ENCODE measurements at places on chromosomes 4 and X.

DNA sequence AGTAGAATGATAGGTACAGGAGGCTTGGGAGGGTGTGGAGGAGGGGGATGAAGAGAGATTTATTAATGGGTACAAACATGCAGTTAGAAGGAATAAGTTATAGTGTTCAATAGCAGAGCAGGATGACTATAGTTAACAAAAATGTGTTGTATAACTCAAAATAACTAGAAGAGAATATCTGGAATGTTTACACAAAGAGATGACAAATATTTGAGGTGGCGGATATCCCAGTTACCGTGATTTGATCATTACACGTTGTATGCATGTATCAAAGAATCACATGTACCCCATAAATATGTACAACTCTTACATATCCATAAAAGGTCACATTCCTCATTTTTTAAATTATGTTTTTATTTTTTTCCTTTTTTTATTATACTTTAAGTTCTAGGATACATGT, 456.6 kb downstream of the MAGEB5 start:
- DNase-seq: no peak

- no peak for DNase-seq
Observed at GRCh38 chr4:105075045-105075444, 71.6 kb upstream of the TET2 start.

- no peak for DNase-seq
Observed at GRCh38 chr4:112973750-112974251, 75.7 kb upstream of the ANK2 start.

DNA sequence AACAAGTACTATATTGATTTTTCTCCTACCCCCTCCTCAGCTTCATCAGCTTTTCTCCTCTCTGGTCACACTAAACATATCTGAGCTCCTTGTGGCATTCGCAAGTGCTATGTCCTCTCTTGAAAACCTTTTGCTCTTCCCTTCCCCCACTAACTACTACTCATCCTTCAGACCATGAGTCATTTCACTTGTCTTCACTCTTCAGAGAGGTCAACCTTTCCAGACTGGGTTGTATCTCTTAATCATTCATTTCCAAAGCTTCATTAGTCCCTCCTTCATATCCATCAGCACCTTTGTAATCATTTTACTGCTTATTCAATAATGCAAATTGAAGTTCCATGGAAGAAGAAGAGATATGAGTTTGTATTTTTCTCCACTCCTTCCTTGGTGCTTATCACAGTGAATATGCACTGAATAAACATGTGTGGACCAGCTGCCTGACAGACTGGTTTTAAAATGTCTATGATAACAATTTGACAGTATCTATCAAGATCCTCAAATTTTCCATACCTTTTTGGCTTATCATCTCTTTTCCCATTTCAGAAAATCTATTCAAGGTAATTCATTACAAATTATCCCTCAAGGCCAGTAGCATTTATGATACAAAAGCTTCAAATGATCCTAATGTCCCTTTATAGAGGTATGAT, 28.4 kb downstream of the DDX60L start:
- no peak for DNase-seq

GRCh38 chrX:107672955-107673378, 44.7 kb downstream of the PRPS1 start:
- no peak for DNase-seq

GRCh38 chrX:104137496-104137895, 19.3 kb downstream of the SLC25A53 start:
- DNase-seq: no peak

- DNase-seq: no peak
Observed at GRCh38 chr4:153528705-153529485, 62.7 kb downstream of the TMEM131L start.

GRCh38 chr4:96483308-96484030, 643.6 kb downstream of the PDHA2 start:
- no peak for DNase-seq

GRCh38 chrX:21638311-21638710, 19.8 kb downstream of the KLHL34 start:
- DNase-seq: no peak

GRCh38 chr4:105894660-105895582, at the start of gene NPNT:
TSS of gene NPNT (plus strand) at chr4:105895471. CDS start at chr4:105895653, 182 bp downstream.
- DNase-seq: peak; percentile 11

DNA sequence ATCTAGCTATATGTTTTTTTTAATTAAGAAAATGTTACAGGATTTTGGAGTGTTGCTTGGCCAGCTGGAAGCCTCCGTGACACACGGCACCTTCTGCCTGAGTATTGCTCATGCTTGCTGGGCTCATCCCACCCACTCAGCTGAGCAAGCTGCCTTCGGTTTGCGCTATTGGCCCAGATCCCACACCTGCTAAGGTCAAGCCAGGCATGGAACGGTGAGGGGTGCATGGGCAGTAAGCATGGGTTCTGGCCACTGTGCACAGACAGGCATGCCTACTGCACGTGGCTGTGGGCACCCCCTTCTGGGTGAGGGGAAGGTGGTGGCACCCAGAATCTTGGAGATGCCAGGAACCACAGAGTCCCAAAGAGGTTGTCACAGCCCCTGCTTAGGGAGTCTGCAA, 1178.4 kb upstream of the PCDH7 start:
- no peak for DNase-seq

GRCh38 chrX:35340465-35340864, 397.9 kb downstream of the FAM47B start:
- DNase-seq: no peak

- no peak for DNase-seq
Observed at GRCh38 chr4:149062997-149063396, 620.8 kb upstream of the NR3C2 start.

- no peak for DNase-seq
Observed at GRCh38 chrX:52556741-52557140, 39.9 kb upstream of the XAGE1B start.

DNA sequence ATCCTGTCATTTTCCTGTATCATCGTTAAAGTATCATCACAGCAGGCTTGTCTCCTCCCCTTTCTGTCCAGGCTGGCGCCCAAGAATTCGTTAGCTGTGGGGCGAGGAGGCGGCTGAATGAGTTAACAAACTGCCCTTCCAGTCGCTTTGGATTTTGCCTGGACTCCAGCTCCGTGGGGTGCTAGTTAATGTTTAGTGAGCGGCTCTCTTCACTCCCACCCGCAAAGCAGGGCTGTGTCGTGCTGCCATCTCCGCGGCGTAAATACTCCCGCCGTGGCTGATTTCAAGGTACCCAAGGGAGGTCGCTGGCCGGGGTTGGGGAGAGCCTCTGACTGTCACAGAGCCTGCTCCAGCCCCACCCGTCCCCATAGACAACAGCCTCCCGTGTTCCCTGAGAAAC, 44.9 kb upstream of the SPRY1 start:
- no peak for DNase-seq

GRCh38 chr4:128444544-128445302, 157.1 kb upstream of the PGRMC2 start:
- DNase-seq: no peak

DNA sequence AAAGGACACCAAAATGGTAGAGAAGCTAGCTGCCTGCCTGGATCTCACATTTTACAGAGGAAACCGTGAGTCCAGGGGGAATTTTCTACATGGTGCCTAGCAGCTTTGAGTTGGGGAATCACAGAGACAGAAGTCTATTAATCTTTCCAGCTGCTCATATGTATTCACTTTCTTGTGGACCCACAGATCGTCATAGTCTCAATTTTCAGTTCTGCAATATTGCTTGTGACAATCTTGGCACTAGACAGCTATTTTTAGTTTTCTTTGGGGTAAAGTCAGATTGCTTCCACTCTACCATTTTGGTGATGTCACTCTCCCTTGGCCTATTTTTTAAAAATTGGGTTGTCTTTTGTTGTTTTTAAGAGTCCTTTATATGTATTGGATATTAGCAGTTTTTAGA, 233.4 kb upstream of the STK26 start:
- DNase-seq: no peak

GRCh38 chrX:119489212-119490074, 21.2 kb downstream of the SLC25A5 start:
- DNase-seq: no peak

DNA sequence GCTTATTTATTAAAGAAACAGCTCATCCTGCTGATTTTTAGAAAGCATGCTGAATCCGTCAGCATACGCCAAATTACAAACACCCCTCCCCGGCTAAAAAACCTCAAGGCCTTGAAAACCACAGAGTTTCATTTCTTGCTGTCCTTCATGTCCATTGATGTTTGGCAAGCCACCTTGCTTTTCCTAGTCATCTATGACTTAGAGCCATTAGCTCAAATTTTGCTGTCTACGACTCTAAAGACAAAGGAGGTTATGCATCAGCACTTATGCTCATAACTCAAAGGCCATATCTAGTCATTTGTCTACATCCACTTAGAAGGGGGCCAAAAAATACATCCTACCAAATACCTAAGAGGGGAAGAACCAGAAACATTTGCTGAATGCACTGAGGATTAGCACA, 925.1 kb downstream of the PCDH7 start:
- no peak for DNase-seq

- DNase-seq: no peak
Observed at GRCh38 chr4:8081621-8082516, 76.7 kb downstream of the ABLIM2 start.

DNA sequence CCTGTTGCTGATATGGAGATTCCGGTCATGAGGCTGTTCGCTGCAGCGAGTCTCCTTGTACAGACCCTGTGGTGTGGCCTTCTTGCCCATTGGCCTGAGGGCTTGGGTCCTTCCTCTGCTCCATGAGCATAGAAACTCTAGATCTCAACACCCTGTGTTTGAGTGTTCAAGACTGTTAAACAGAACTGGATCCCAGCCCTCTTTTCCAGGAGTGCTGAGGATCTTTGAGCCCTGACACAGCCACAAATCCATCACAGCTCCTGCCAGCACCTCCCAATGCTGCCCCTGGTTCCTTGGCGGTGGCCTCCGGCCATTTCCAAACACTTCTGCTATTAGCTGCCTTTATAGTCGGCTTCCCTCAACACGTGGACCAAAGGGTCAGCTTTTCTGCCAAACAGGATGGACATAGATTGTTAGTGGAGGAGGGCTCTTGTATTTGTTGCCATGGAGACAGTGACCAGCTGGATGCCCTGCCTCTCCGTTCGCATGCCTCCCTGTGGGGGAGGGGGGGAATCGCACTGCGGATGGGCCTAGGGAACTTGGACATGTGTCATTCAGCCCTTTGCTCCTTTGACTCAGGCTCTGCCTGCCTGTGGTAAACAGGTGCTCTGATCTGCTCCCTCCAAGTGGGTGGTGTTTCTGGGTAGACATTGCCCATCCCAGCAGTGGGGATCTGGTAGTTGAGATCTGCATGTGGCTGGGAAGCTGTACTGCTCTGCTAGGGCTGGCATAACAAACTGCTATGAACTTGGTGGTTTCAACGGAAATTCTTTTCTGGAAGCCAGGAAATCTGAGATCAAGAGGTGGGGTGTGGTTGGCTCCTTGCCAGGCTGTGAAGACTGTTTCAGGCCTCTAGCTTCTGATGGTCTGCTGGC, 6.9 kb upstream of the WDR1 start:
- no peak for DNase-seq

DNA sequence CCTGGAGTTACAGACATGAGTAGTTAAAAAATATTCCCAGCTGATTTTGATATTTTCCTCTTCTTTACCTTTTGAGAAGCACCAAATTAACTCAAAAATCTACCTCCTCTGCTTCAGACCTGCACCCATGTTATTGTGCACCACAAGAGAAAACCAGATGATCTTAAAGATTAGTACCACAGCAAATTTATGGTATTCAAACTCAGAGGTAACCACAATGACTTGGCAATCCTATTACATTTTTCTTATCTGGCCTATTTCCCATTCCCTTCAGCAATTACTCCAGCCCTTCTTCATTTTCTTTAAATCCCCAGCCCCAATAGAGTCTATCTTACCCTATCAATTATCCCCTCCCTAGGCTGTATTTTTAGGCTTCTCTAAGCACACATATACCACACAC, 535.1 kb downstream of the FAT4 start:
- DNase-seq: no peak

DNA sequence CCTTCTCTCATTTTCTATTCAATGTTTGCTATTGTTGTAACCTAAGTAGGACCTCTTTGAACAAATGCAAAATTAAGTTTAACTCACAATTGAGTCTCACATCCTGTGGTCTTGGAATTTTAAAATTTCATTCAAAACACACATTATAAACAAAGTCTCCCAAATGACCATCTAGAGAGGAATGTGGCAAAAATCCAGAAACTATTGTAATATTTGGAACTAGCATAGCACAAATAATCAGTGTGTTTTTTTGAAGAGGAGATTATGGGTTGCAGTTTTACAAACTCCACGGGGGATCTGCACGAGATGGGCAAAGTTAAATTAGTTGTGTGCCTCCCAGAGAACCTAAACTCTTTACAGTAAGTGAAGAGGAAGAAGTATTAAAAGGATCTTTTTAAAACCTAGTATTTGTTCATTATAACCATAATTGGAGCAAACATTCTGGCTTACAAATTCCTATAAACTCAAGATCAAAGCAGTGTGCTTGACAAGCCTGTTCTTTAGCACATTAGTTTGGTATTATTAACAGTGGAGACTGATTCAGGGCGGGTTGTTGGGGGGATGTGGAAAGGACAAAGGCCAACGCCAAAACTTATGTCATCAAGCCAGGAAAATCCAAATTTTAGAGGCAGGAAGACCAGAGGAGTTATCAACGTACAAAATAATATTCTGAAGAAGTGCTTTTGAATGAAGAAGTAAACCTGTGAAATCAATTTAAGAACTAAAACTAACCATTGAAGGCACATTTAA, 22.4 kb upstream of the RBPJ start:
- DNase-seq: no peak

DNA sequence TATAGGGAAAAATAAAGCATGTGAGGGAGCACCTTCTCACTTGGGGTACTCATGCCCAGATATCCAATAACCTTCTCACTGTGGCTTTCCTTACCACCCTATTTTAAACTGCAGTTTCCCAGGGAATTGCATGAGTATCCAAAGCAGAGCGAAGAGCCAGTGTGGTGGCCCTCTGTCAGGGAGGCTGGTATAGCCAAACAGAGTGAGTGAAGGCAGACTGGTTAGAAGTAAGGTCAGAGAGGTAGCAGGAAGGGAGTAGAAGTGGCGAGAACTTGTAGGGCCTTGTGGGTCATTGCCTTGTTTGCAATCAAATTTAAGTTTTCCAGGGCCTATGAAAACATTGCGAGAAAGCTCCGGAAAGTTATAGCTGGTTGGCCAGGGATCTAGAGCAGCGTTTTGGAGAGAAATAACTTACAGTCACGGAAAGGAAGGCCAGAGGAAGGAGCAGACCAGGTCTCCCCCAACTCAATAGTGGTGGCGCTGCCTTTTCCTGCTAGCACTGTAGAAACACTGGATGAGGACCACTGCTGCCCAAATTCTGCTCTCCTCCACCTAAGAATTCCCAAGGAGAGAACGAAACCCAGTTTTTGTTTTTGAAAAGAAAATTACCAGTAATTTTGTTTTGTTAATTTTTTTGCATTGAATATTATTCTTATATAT, 77.2 kb downstream of the PDLIM5 start:
- no peak for DNase-seq

GRCh38 chr4:1038948-1039492, 27.6 kb downstream of the FGFRL1 start:
- no peak for DNase-seq

DNA sequence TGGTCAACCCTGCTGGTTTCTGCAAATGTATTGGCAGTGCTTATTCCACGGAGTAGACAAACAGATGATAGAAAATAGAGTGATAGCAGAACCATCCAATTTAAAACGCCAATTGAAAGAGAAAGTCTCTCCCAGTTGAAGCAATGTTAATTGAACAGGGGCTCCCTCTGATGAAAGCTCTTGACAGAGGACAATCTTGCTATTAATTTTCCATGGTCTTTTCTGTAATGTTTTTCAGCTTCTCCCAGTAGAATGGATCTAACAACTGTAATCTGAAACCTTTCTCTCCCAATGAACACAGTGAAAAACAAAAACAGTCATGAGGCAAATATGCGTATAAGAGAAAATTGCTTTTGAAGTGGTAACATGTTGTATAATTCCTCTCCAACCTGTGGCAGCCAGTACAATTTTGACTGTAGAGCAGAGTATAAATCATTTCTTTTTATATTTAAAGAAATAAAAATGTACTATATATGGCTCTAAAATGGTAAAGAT, 225.1 kb upstream of the GALNTL6 start:
- DNase-seq: no peak
